Activated CD4-positive, alpha-beta memory T cell treated with anti-CD3 and anti-CD28 coated beads, Interleukin-2, amount 10 ng/mL, durations not matched to agents 7 days and 5 days (primary cell): ENCODE measurements at places on chromosomes 3 and 15. TPM values are rescaled to one million over a fixed set of nuclear protein-coding genes. Genes with fewer than 3 reads are reported as not detected.

DNA sequence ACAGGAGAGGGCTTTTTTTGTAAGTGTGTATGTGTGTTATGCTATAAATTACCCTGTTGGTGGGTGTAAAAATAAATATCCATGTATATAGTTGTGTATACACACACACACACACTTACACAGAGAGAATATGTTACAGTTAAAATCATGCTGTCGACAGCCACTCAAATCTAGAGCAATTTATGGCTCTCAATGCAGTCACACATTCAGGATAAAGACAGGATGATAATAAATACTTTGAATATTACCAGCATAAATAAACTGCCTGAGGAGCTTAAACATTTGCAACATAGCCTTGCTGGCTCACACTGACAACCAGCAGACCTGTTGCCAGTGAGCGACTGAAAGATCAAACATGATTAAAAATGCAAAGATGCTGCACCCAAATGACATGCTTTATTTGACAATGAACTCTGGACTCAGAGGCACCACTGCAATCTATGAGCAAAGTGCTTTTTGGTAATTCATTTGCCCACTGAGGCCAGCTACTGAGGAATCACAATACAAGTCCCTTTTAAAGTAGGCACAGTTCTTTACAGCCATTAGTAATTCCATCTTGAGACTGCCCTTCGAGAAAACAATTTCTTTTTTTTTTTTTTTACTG is 458.9 kb downstream of the FHIT start:
- no peaks in the 10 kb centered on the region for H3K36me3 ChIP-seq
- DNase-seq: no peak
- H3K4me3 ChIP-seq: no peak overlapping the region

- H3K36me3 ChIP-seq: no peaks in the 10 kb centered on the region
- no peaks in the 10 kb centered on the region for H3K4me1 ChIP-seq
- H3K27ac ChIP-seq: no peak overlapping the region
- no peak overlapping the region for H3K4me3 ChIP-seq
Observed at GRCh38 chr3:7444886-7445285, 584.0 kb downstream of the GRM7 start.

- H3K36me3 ChIP-seq: no peaks in the 10 kb centered on the region
- no peak for DNase-seq
- no peak overlapping the region for H3K4me3 ChIP-seq
- H3K27ac ChIP-seq: no peak overlapping the region
- H3K4me1 ChIP-seq: peaks cover 11% of the 10 kb centered on the region
- H3K27me3 ChIP-seq: peaks cover 17% of the 10 kb centered on the region
Observed at GRCh38 chr15:29740692-29741311, 81.5 kb downstream of the TJP1 start.

- peaks cover 31% of the 10 kb centered on the region for H3K36me3 ChIP-seq
- no peak overlapping the region for H3K4me3 ChIP-seq
- no peak overlapping the region for H3K27ac ChIP-seq
- no peak for DNase-seq
- peaks cover 30% of the 10 kb centered on the region for H3K4me1 ChIP-seq
Observed at GRCh38 chr15:91456921-91457320, 356.9 kb downstream of the SV2B start.

HDAC11 gene
- total RNA-seq: 2.0 TPM

MAGI1 gene
- 0.18 TPM for total RNA-seq

DNA sequence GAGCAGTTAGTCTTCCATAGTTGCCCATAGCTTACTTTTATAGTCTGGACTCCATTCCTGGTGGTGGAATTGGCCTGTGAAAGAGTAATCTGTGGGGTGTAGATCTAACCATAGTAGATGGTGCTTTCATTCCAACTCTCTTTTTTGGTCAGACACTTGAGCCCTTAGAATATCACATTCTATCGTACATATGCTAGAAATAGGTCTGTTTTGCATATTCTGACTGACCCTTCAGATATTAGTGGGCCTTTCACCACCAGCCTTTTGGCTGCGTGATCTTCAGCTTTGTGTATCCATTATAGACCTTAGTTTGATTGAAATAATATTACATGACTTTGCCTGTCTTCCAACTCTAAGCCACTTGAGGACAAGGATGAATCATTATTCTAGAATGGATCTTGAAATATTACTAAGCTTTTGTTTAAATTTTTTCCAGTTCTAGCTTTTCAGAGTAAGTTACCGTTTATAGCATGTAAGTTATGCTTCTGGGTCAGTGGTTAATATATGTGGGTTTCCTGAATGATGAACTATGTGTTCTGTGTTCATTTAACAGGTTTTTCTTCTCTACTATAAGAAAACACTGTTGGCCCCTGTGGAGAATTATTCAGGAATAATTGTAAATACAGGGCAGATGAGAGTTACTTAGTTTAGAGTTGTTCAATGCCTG is 8.7 kb downstream of the RAB7A start:
- no peaks in the 10 kb centered on the region for H3K27me3 ChIP-seq
- peaks cover 47% of the 10 kb centered on the region for H3K36me3 ChIP-seq
- H3K27ac ChIP-seq: no peak overlapping the region

CATSPER2 gene
- total RNA-seq: 4.7 TPM

GRCh38 chr15:101207867-101208288 is 44.0 kb downstream of the CHSY1 start:
- H3K27me3 ChIP-seq: no peaks in the 10 kb centered on the region
- DNase-seq: no peak
- H3K4me3 ChIP-seq: no peak overlapping the region
- peak overlapping the region; percentile 2 for H3K27ac ChIP-seq
- H3K4me1 ChIP-seq: peaks cover 81% of the 10 kb centered on the region
- H3K36me3 ChIP-seq: peaks cover 35% of the 10 kb centered on the region

DNA sequence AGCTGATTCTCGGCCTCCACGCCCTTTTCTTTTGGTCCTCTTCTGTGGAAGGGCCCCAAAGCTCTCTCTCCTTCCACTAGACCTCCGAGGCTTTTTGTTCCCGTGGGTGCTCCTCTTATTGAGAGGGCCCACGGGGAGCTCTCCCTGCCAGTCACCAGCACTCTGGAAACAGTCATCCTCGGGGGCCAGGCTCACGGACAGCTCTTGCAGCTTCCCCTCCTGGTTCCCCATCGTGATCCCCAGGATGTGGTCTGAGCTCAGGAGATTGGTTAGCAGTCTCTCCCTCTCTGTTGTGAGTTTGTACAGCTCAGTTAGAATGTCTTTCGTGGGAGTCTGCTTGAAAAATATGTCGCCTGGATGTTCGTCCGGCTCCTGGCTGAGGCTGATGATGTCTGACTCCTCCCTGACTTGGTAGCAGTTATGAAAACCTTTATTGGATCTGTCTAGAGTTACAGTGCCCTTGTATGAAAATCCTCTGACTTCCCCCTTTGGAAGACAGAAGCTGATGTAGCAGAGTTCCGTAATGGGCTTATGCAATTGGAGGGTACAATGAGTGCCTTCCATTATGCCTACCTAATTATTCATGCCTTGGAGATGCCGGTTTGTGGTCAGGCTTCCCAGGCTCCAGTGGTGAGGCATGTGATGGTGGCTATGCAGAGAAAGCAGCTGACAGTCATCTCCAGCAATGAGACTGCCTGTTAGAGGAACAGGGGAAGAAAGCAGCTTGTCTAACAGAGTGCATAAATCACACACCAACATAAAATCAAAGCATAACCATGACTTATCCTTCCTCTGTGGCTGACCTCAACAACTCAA is 40.0 kb downstream of the FMN1 start:
- no peaks in the 10 kb centered on the region for H3K36me3 ChIP-seq
- H3K27ac ChIP-seq: no peak overlapping the region
- H3K4me3 ChIP-seq: no peak overlapping the region
- H3K4me1 ChIP-seq: no peaks in the 10 kb centered on the region
- DNase-seq: no peak

LRRK1 gene
- total RNA-seq: 1.1 TPM

SLC22A14 gene
- not detected for total RNA-seq

- H3K27me3 ChIP-seq: peaks cover 5% of the 10 kb centered on the region
- DNase-seq: no peak
- peak overlapping the region; percentile 69 for H3K27ac ChIP-seq
- peaks cover 37% of the 10 kb centered on the region for H3K4me1 ChIP-seq
Observed at GRCh38 chr3:170355738-170356595, 1.5 kb upstream of the SKIL start.

GRCh38 chr3:77563012-77563411 is 523.1 kb downstream of the ROBO2 start:
- no peaks in the 10 kb centered on the region for H3K36me3 ChIP-seq
- no peak overlapping the region for H3K27ac ChIP-seq
- H3K4me3 ChIP-seq: no peak overlapping the region

NUDT16 gene
- total RNA-seq: 12.4 TPM

- H3K4me3 ChIP-seq: no peak overlapping the region
- no peaks in the 10 kb centered on the region for H3K4me1 ChIP-seq
- no peak overlapping the region for H3K27ac ChIP-seq
- no peak for DNase-seq
- H3K27me3 ChIP-seq: peaks cover 7% of the 10 kb centered on the region
Observed at GRCh38 chr15:57519806-57520205, 71.9 kb upstream of the MYZAP start.

DNA sequence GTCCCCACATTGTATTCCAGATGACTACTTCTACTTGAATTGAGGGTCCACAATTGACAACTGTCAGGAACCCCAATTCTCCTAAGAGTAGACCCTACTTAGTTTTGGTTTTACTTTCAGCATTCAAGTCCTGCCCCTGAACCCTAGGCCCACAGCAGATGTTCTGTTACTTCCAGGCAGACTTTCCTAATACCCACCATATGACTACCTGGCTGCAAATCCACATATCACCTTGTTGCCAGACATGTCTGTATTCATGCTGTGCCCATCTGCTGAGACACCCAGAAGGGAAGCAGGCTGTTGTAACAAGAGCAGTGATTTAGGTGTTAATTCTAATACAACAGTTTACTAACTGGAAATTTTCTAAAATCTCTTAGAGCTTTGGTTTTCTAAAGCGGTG is 235.1 kb upstream of the CCDC54 start:
- DNase-seq: no peak
- peaks cover 2% of the 10 kb centered on the region for H3K27me3 ChIP-seq
- H3K27ac ChIP-seq: no peak overlapping the region
- no peak overlapping the region for H3K4me3 ChIP-seq
- H3K4me1 ChIP-seq: no peaks in the 10 kb centered on the region

GRCh38 chr3:49591615-49592014 is 37.3 kb downstream of the BSN start:
- peaks cover 16% of the 10 kb centered on the region for H3K27me3 ChIP-seq
- no peak overlapping the region for H3K27ac ChIP-seq
- H3K36me3 ChIP-seq: no peaks in the 10 kb centered on the region
- DNase-seq: no peak
- H3K4me1 ChIP-seq: peaks cover 4% of the 10 kb centered on the region

GRCh38 chr3:186953011-186953487 is 22.7 kb downstream of the ST6GAL1 start:
- H3K27ac ChIP-seq: peak overlapping the region; percentile 96
- H3K36me3 ChIP-seq: peaks cover 96% of the 10 kb centered on the region
- DNase-seq: peak; percentile 27
- H3K4me1 ChIP-seq: peaks cover 78% of the 10 kb centered on the region
- H3K4me3 ChIP-seq: peak overlapping the region; percentile 48

GRCh38 chr15:71437919-71438318 is 322.6 kb downstream of the THSD4 start:
- no peak overlapping the region for H3K4me3 ChIP-seq
- H3K27me3 ChIP-seq: peaks cover 11% of the 10 kb centered on the region
- no peak for DNase-seq
- no peaks in the 10 kb centered on the region for H3K36me3 ChIP-seq

DNA sequence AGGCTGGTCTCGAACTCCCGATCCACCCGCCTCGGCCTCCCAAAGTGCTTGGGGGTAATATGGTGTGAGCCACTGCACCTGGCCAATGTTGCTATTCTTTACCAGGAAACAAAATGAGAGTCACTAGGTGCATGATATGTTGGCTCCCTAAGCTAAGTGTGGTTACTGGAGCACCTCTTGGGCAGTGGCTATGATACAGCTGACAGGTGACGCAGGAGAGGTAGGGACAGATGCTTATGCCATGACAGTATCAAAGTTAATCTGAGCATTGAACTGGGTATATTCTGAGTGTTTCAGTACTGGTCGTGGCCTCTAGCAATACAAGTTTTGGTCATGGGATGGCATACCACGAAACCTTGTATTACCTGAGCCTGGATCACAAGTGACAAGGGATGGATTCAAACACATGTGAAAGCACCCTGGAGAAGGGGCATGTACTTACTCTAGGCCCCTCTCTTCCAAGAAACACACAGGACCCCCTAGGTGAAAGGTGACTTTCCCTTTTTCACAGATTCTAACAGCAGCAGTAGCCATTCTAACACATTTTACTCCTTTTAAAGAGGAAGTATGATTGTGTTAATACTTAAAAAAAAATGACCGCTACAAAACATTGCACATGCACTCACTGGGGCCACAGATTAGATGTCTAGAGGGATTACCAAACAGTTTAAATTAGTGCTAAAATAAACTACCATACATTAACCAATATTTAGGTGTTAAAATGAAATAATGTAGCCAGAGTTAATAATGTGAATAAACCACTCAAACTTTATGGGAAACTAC is 467.3 kb downstream of the SHQ1 start:
- no peak for DNase-seq
- H3K27me3 ChIP-seq: no peaks in the 10 kb centered on the region
- peaks cover 18% of the 10 kb centered on the region for H3K36me3 ChIP-seq
- H3K4me3 ChIP-seq: no peak overlapping the region
- no peak overlapping the region for H3K27ac ChIP-seq

SLC51A gene
- total RNA-seq: not detected

- no peaks in the 10 kb centered on the region for H3K27me3 ChIP-seq
- DNase-seq: no peak
- H3K4me3 ChIP-seq: no peak overlapping the region
- H3K27ac ChIP-seq: no peak overlapping the region
- no peaks in the 10 kb centered on the region for H3K4me1 ChIP-seq
- H3K36me3 ChIP-seq: no peaks in the 10 kb centered on the region
Observed at GRCh38 chr3:24963762-24964625, 464.1 kb upstream of the RARB start.

CPA3 gene
- not detected for total RNA-seq

CTDSPL gene
- 4.1 TPM for total RNA-seq

DNA sequence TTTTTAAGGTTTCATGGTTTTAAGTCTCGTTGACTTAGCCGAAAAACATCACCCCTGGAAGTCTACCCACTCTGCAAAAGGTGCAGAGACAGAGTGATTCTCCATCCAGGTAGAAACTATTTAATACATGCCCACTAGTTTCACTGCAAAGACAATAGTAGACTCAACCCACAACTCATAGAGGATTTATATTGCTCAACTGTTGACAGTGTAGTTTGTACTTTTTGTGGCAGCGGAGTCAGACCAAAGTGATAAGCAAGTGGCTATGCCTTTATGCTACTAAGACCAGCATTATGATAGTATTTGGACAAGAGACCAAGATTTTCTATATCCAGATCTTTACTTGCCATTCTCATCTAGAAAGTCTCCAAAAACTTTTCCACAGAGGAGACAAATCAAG is 98.8 kb upstream of the ZBTB20 start:
- no peak overlapping the region for H3K27ac ChIP-seq
- H3K36me3 ChIP-seq: no peaks in the 10 kb centered on the region
- H3K4me1 ChIP-seq: no peaks in the 10 kb centered on the region
- H3K4me3 ChIP-seq: no peak overlapping the region
- no peak for DNase-seq

- H3K27ac ChIP-seq: no peak overlapping the region
- H3K4me3 ChIP-seq: no peak overlapping the region
- H3K27me3 ChIP-seq: peaks cover 7% of the 10 kb centered on the region
- peaks cover 6% of the 10 kb centered on the region for H3K4me1 ChIP-seq
- no peaks in the 10 kb centered on the region for H3K36me3 ChIP-seq
Observed at GRCh38 chr15:69509131-69509530, 56.5 kb downstream of the RPLP1 start.

- no peak for DNase-seq
- H3K36me3 ChIP-seq: no peaks in the 10 kb centered on the region
- H3K4me1 ChIP-seq: no peaks in the 10 kb centered on the region
- H3K27me3 ChIP-seq: no peaks in the 10 kb centered on the region
- H3K27ac ChIP-seq: no peak overlapping the region
Observed at GRCh38 chr15:95894407-95894956, 436.0 kb upstream of the NR2F2 start.

- H3K36me3 ChIP-seq: peaks cover 20% of the 10 kb centered on the region
- no peak for DNase-seq
- no peak overlapping the region for H3K4me3 ChIP-seq
- no peaks in the 10 kb centered on the region for H3K27me3 ChIP-seq
Observed at GRCh38 chr3:66401675-66402491, 98.9 kb downstream of the LRIG1 start.
